Dermis blood vessel endothelial cell (primary cell): ENCODE measurements at places on chromosomes 7 and 10. TPM values are rescaled to one million over a fixed set of nuclear protein-coding genes. Genes with fewer than 3 reads are reported as not detected.

The PAPOLB gene
- total RNA-seq: 0.23 and 0.34 TPM in 2 replicates

The NEUROG3 gene
- not detected in 2 replicates for total RNA-seq

The ZNF33B gene
- total RNA-seq: 15.7 and 32.8 TPM in 2 replicates

The HOXA11 gene
- under 0.01 and 0.70 TPM in 2 replicates for total RNA-seq

The WNT8B gene
- total RNA-seq: not detected in 2 replicates

The TMEM26 gene
- not detected in 2 replicates for total RNA-seq

The CCDC3 gene
- total RNA-seq: 0.28 and 1.4 TPM in 2 replicates

The CLDN15 gene
- total RNA-seq: 2.3 and 6.5 TPM in 2 replicates
